ENCODE measurements at places on chromosomes 7 and 10. TPM values are rescaled to one million over a fixed set of nuclear protein-coding genes. Genes with fewer than 3 reads are reported as not detected.

- no peak for DNase-seq
Observed at GRCh38 chr7:155701972-155702544, 57.6 kb downstream of the RBM33 start.

- no peak for DNase-seq
Observed at GRCh38 chr7:68977385-68978055, 620.8 kb upstream of the AUTS2 start.

The PON1 gene
- total RNA-seq, result not detected

DNA sequence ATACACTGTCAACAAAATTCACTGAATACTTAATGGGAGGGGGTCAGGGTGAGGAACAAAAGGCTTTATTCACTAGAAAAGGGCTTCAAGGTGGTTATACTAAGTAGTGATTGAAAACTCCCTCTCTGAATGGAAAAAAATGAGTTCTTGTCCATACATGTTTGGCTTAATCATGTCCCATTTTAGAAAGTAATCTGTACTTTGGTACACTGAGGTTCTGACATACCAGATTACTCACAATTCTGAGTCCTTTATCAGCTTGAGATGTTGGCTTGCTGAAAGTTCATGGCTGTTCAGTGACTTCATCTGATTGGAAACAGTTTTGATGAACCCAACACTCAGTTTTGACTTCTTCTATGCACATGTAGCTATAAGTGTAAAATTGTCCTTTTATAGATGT, 12.8 kb upstream of the NOBOX start:
- DNase-seq, result no peak

The PLXDC2 gene
- 44.6 TPM for total RNA-seq

DNA sequence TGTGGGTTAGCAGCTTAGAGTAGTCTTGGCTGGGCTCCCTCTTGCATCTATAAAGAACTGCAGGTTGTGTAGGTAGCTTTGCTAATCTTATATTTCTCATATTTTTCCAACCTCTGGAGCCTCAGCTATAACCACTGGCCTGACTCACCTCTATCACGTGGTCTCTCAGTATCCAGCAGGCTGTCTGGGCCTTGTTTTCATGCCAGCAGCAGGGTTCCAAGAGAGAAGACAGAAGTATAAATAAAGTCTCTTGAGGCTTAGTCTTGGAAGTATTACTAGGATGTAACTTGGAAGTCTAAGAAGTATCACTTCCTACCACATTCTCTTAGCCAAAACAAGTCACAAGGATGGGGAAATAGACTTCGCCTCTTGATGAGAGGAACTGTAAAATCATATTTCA, 73.3 kb downstream of the WIPF3 start:
- DNase-seq, result no peak

The FAM237B gene
- total RNA-seq, result not detected

The NEUROG3 gene
- not detected for total RNA-seq

DNA sequence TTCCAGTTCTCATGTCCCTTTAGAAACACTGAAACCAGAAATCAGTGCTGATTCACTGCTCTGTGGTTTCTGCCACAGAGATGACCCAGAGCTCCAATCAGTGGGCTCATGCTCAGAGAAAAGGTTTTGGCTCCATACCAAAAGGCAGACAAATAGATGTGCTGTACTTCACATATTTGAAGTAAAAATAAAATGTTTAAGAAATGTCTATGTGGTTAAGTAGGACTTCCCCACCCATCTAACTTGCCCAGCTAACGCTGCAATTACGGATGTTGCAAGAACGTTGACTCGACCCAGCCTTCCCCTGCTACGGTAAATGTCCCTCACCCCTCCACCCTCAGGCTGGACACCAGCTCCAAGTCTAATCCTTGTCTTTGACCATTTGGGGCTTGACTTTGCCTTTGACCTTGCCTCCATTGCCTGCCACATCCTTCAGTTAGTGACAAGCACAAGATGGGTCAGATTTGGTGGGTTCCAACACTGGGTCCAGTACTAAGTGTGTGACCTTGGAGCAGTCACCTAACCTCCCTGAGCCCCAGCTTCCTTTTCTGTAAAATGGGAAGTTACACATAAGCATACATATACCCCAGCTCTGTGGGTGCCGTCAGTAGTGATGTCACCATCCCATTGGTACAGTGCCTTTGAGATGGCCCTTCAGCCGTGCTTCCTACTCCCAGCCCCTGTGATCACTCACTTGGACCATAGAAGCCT, 95.8 kb downstream of the CHST15 start:
- no peak for DNase-seq

- no peak for DNase-seq
Observed at GRCh38 chr10:118504467-118505205, 90.8 kb downstream of the PRLHR start.
